ENCODE measurements at places on chromosomes 5 and 9. TPM values are rescaled to one million over a fixed set of nuclear protein-coding genes. Genes with fewer than 3 reads are reported as not detected.

The PCDHGC5 gene
- total RNA-seq, result 3.5 TPM

The HTR4 gene
- not detected for total RNA-seq

The PTGER4 gene
- 5.2 TPM for total RNA-seq

The RIGI gene
- total RNA-seq, result 6.1 TPM

The ANKRD31 gene
- 0.09 TPM for total RNA-seq

The MYO10 gene
- total RNA-seq, result 33.6 TPM

The LHX3 gene
- not detected for total RNA-seq

The MARCOL gene
- not detected for total RNA-seq

The IFNA8 gene
- not detected for total RNA-seq

The NUDT12 gene
- total RNA-seq, result 8.5 TPM

The F2RL2 gene
- total RNA-seq, result 10.4 TPM

The GLRA1 gene
- total RNA-seq, result not detected

The CDX1 gene
- not detected for total RNA-seq

The C5orf58 gene
- total RNA-seq, result not detected

The LCN9 gene
- total RNA-seq, result not detected

The PCDHGA3 gene
- 1.9 TPM for total RNA-seq

The TAF11L10 gene
- total RNA-seq, result not detected

The EQTN gene
- not detected for total RNA-seq

The CDKN2B gene
- total RNA-seq, result 10.4 TPM

The SLC6A7 gene
- not detected for total RNA-seq

The PCDHGA5 gene
- total RNA-seq, result 1.6 TPM

The C9orf50 gene
- total RNA-seq, result under 0.01 TPM

The BHMT2 gene
- 4.6 TPM for total RNA-seq

The BTNL8 gene
- total RNA-seq, result not detected

The KCNV2 gene
- not detected for total RNA-seq

The ITK gene
- under 0.01 TPM for total RNA-seq

The LCN6 gene
- not detected for total RNA-seq

The SMIM33 gene
- total RNA-seq, result not detected

The ZNF608 gene
- total RNA-seq, result 20.4 TPM

The TUSC1 gene
- 3.8 TPM for total RNA-seq

The LECT2 gene
- not detected for total RNA-seq

The SHLD3 gene
- total RNA-seq, result 1.9 TPM

The RANBP3L gene
- total RNA-seq, result under 0.01 TPM

The GPR151 gene
- not detected for total RNA-seq

The UBTD2 gene
- total RNA-seq, result 17.1 TPM

The GPR150 gene
- total RNA-seq, result 0.32 TPM

The C5 gene
- total RNA-seq, result 3.9 TPM

The CCL27 gene
- not detected for total RNA-seq

The NACC2 gene
- 12.9 TPM for total RNA-seq

The C6 gene
- total RNA-seq, result 0.16 TPM

The PAM gene
- 241 TPM for total RNA-seq

The PKD2L2 gene
- total RNA-seq, result not detected
